Pons (tissue), 1 donor: ENCODE measurements at places on chromosomes 13 and 19.

GRCh38 chr13:99224021-99224420 is 23.4 kb downstream of the UBAC2 start:
- DNase-seq: no peak

- no peak for DNase-seq
Measured at GRCh38 chr19:6848986-6849385, 38.4 kb upstream of the ADGRE1 start.

DNA sequence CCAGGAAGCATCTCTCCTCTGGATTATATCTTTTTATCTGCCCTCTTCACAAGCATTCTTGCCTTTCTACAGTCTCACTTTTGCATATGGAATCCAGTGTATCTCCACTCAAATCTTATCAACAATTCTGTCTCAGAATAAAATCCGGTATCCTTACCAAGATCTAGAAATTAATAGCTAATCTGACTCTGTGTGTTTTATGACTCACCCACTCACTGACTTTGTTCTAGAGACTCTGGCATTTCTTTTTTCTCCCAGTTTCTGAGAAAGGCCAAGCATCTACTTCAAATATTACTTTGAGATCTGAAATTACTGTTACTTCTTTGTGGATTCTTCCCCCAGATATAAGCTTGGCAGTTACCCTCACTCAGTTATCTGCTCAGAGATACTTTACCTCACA is 913.5 kb upstream of the ATXN8OS start:
- no peak for DNase-seq

GRCh38 chr19:6269101-6269886 is 10.5 kb downstream of the MLLT1 start:
- DNase-seq: no peak

DNA sequence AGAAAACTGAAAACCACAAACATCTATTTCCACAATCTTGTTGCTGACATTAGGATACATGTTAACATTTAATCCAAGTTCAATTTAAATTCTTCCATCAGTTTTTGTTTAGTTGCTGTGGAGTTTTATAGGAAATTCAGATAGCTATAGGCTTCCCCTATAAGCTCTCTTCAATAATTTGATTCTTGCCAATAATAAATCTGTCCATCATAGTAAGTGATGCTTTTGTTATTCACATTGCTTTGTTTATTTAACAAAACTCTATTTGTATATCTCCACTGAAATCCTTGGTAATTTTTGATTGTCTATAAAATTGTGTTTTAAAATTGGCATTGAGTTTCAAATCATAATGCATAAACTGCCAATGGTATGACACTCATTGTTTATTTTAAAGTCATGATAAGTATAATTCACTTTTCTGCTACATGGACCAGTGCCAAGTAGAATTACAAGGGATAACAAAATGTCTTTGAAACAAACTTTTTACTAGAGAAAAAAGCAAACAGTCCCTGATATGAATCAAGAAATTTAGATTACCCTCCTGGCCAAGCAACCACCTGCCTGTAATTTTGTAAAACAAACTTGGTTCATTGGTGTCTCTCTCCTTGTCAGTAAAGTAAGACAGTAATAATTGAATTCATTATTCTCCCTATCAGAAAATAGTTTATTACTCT is 577.3 kb upstream of the GPC6 start:
- DNase-seq: no peak

- DNase-seq: no peak
Measured at GRCh38 chr19:17772172-17772571, 20.9 kb downstream of the FCHO1 start.

- no peak for DNase-seq
Measured at GRCh38 chr19:12843999-12844732, 5.9 kb downstream of the MAST1 start.

- no peak for DNase-seq
Measured at GRCh38 chr13:31556376-31556775, 182.9 kb upstream of the RXFP2 start.

- no peak for DNase-seq
Measured at GRCh38 chr13:32010136-32010535, 21.4 kb upstream of the FRY start.

- DNase-seq: peak; percentile 99
Measured at GRCh38 chr19:46435009-46435408, 6.3 kb upstream of the PNMA8C start.

DNA sequence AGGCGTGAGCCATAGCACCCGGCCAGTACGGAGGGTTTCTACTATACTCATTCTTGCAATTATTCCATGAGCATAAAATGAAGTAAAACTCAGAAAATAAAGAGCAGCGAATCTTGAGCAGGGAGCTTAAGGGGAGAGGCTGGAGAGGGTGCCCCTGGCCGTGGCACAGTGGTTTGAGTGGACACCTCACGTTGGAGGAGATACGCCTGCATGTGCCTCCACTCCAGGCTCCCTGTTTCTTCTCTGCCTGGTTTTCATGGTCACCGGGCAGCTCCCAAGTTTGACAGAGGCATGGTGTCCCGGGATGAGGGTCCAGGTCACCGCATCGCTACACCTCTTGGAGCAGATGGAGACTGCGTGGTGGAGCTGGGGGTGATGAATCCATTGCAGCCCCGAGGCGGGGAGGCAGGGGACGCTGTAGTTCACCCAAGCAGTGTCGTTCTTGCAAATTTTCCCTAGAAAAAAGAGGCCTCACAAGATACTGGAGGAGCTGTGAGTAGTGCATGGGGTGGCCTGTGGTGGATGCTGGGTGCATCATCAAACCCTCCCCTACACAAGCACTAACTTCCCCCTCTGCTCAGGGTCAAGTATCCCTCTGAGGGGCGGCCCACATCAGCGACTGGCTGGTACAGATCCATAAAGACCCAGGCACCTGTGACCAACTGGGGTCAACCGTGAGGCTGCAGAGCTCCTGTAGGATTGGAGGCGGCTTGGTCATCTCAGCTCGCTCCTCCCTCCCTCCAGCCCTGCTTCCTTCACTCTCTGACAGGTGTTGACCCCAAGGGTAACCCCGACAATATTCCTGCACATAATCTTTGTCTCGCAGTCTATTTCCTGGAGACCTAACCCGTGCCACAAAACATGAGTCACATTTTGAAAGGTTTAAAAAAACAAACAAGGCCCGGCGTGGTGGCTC is 3.6 kb upstream of the MIER2 start:
- no peak for DNase-seq

- DNase-seq: no peak
Measured at GRCh38 chr19:48495396-48495795, 16.2 kb downstream of the LMTK3 start.

- DNase-seq: no peak
Measured at GRCh38 chr13:114121496-114122126, 10.8 kb downstream of the RASA3 start.

DNA sequence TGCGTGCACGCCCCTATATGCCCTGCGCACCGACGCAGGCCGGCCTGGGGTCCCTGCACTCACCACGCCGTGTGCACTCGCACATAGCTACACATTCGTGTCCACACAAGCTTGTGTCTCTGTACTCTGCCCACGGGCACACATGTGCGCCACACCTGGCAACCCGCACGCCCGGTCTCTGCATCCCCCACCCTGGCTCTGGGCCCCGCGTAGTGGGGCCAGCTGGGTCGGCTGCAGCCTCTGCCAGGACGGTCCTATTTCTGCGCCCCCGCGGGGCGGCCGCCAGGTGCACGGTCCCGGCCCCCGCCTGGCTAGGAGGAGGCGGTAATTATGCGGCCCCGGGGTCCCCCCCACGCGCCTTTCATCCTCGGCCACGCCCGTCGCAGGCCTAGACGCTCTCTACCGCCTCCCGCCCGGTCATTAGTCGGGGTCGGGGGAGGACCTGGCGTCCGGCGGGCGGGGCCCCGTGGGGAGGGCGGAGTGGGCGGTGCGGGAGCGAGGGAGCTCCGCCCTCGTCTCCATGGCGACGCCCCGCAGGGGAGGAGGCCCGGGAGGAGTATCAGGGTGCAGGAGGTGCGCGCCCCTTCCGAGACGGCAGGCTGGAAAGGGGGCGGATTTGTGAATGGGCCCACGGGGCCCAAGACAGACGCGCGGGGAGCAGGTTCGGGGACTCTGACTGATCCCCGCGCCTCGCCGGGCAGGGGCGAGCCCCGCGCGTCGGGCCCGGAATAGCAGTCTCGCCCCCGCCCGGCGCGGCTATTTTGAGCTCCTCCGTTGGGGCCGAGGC is 2.8 kb upstream of the CIRBP start:
- peak; percentile 67 for DNase-seq

GRCh38 chr19:2819540-2820111 is at the start of gene ZNF554:
Gene ZNF554 (plus strand): TSS chr19:2819868. CDS start chr19:2820072, 204 bp downstream.
- peak; percentile 92 for DNase-seq

GRCh38 chr19:45442408-45442777 is 18.7 kb upstream of the ERCC1 start:
- no peak for DNase-seq

GRCh38 chr19:43774103-43774939 is 6.5 kb downstream of the KCNN4 start:
- peak; percentile 38 for DNase-seq
